ENCODE measurements at places on chromosomes 5 and 9.

DNA sequence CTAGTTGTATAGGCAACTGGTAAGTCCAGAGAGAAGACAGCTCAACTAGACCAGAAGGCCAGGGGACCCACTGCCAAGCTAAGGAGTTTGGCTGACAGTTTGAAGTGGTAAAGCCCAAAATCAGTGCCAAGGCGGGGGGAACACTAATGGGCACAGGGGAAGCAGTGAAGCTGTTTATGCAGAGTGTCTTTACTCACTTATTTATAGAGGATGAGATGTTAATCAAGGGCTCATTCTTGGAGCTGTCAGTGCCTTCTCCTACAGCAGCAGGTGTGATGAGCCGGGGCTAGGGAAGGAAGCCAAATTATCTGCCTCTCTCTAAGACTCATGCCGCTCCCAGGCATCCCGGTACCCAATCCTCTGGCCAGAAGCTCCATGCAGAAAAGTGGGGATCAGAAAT lies 75.2 kb upstream of the GALNT10 start:
- no peak for DNase-seq

- DNase-seq, result no peak
Measured at GRCh38 chr9:33881635-33882034, 64.7 kb downstream of the UBE2R2 start.

GRCh38 chr9:34572092-34572491 lies 17.4 kb downstream of the CNTFR start:
- DNase-seq, result peak; percentile 38

- DNase-seq, result peak; percentile 49
Measured at GRCh38 chr9:114386886-114387679, 699 bp downstream of the AKNA start.

DNA sequence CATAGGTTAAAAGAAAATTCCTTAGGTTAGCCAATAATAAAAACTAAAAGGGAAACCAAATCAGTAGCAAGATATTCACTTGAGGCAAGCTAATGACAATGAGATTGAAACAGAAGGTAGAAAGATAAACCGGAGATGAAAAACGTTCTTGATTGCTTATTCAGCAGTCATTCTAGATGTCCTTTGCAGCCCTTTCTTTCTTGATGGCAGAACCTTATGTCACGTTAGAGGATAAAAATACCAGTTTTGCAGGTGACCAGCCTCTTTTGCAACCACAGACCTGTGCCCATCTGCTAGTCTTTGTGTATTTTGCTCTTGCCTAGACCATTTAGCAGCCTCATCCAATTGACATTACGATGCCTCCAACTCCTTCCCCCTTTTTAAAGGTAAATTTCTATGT lies 337.8 kb downstream of the DMAC1 start:
- DNase-seq, result no peak

GRCh38 chr9:137237759-137238726 lies 3.0 kb upstream of the TUBB4B start:
- no peak for DNase-seq

- DNase-seq, result no peak
Measured at GRCh38 chr5:173420108-173420507, 91.9 kb upstream of the STC2 start.

DNA sequence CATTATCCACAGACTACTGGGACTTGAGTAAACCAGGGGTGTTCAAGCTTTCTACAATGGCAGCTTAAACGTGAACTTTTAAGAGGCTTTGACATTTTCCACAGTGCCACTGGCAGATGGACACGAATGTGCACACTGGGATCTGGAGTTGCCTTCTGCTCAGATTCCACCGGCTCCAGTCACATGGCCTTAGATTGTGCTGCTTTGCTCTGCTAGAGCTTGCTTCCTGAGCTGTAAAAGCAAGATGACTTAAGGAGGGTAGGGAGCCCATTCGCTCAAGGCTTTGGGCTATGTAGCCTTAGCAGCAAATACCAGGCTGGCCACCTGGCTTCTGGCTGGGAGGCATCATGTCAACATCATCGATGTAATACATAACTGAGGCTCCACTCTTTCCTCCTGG lies 436.9 kb downstream of the MED10 start:
- DNase-seq, result no peak

GRCh38 chr5:57299986-57300385 lies 126.1 kb downstream of the GPBP1 start:
- peak; percentile 47 for DNase-seq

DNA sequence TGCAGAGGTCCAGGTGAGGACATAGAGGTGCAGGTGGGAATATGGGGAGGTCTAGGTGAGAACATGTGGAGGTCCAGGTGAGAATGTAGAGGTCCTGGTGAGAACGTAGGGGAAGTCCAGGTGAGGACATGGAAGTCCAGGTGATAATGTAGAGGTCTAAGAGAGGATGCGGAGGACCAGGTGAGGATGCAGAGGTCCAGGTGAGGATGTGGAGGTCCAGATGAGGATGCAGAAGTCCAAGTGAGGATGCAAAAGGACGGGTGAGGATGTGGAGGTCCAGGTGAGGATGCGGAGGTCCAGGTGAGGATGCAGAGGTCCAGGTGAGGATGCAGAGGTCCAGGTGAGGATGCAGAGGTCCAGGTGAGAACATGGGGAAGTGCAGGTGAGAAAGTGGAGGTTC lies 133.8 kb downstream of the MRPL36 start:
- DNase-seq, result no peak

DNA sequence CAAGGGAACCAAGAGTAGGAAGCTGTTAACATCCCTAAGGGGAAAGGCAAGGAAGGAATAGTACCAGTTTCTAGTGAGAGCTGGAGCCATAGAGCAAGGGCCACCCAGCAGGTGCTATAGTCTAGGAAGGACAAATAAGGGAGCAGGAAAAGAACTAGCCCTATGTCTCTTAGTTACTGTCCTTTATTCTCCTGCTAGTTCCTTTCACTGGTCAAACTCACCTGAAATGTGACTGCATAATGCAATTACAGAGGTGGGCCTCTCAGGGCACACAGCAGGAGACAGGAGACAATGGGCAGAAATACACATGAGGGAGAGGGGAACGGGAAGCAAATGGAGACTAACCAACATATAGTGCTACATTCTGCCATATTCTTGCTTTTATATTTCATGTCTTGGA lies 26.7 kb upstream of the FRMPD1 start:
- no peak for DNase-seq

DNA sequence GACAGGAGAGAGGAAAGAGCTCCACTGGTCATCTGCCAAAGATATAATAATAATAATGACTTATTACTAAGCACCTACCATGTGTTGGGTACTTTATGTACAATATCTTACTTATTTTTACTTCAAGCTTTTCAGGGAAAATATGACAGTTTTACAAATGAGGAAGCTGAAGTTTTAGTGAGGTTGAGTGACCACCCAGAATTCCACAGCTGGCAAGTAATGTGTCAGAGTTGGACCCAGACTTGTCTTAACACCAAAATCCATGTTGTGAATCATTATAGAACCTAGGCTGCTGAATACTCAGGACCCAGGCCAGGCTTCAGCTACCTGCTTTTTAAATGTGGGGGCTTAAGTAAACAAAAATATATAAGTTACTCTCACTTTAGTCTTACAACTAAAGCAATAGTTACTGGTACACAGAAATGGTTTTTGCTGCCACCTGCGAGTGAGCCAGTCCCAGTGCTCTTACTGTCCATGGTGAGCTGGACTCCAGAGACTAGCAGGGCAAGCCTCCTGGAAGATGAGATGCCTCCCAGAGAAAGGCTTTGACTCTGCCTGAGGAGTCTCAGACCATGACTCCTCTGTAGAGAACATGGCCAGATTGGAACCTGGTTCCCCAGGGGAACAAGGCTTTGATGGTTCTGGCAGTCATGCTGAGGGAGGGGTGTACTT lies 29.9 kb downstream of the RUSC2 start:
- DNase-seq, result peak; percentile 23

GRCh38 chr5:126413856-126414255 lies 9.4 kb upstream of the GRAMD2B start:
- DNase-seq, result no peak

- DNase-seq, result no peak
Measured at GRCh38 chr5:148697180-148697808, 43.0 kb upstream of the HTR4 start.

- DNase-seq, result peak; percentile 77
Measured at GRCh38 chr9:34559624-34560455, 29.7 kb downstream of the CNTFR start.

DNA sequence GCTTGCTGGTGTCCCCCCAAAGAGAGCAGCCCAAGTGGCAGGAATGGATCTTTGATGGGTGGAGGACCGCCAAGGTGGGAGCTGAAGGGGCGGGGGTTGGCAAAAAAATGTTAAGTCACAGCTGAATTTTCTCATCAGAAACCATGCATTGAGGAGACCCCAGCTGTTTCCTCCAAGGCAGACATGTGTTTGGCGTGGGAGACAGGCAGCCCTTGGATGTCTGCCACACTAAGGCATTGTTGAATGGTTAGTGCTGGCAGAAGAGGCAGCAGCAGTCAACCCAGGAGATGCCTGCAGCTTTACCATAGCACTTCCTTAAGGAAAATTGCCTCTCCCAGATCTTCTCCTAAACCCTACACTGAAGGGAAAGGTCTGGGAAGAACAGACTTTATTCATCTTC lies 394.9 kb upstream of the CD180 start:
- DNase-seq, result no peak

DNA sequence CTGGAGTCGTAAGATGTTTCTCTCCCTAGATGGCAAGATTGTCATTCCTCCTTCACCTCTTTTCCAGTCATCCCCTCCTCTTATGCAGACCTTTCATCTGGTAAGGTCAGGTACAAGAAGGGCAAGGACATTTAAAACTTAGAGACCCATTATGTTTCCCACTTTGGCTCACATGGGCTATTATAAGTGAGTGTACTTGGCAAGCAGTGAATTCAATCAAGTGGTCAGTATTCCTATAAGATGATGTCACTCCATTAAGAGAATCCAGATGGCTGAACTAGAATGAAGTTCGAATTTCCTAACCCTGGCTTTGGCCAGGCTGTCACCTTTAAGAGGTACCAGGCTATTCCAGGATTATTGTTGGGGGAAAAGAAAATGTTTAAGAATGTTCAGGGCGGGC lies 32.2 kb downstream of the ZNF131 start:
- DNase-seq, result no peak

GRCh38 chr5:13609504-13609903 lies 335.0 kb downstream of the DNAH5 start:
- DNase-seq, result no peak

GRCh38 chr5:72692651-72693442 lies 123.6 kb upstream of the TNPO1 start:
- peak; percentile 4 for DNase-seq

DNA sequence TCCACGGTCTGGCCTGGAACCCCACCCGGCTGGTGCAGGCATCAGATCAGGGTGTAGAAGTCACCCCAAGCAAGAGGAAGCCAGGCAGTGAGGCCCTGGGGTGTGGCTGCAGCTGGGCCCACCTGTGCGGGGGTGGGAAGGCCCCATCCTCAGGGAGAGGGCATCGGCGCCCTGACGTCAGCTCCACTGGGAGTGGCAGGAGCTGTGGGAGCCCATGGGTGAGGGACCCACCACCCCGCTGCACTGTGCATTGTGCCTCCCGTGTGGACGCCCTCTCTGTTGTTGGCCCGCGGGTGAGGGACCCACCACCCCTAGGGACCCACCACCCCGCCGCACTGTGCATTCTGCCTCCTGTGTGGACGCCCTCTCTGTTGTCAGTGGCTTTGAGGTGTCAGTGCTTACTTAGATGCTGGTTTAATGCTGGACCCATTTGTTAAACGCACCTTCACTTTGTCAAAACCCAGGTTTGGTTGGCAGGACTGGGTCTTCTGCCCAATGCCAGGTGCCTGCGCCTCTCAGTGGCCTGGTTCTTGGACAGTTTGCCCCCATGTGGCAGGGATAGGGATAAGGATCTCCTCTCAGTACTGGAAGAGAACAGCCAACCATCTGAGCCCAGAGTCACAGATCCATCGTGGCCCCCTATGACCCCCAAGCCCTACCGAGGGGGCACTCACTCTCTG lies 6.9 kb upstream of the EXOC3 start:
- no peak for DNase-seq

DNA sequence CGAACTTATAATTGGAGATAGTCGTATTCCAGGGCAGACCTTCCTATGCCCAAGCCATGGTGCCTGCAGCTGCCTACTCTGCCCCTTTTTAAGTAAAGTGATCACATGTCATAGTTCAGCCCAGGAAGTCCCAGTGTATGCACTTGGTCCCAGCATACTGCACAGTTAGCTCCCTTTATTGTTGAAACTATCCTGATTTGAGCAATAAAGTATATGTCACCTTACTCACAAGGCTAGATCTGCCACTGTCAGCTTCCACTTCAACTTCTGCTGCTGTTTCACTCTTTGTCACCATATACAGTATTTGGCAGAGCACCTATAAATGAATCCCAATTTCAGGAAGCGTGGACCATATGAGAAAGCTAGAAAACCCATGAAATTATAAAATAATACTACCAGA lies 103.8 kb upstream of the PTGER4 start:
- peak; percentile 79 for DNase-seq

DNA sequence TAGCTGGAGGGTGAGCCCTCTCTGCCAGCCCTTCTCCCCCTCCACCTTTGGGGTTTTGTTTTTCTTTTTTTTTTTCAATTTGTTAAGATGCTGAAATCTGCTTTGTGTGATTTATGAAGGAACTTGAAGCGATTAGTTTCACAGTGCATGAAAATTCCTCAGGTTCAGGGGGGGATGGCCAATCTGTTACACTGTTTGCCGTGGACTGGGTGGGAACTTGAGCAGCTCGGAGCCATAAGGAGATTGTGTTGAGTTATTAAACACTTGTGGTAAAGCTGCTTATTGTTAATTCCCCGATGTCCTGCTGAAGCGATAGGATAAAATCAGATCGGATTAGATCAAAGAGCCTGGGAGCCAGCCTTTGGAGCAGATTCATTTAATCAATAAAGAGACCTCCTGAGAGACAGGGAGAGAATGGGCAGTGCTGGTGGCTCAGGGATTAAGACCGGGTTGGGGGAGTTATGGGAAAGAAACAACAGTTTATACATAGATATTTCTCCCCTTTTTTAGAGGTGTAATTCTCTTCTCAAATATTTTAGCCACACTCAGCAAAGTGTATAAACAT lies 105.8 kb upstream of the SPATA31D4 start:
- no peak for DNase-seq

DNA sequence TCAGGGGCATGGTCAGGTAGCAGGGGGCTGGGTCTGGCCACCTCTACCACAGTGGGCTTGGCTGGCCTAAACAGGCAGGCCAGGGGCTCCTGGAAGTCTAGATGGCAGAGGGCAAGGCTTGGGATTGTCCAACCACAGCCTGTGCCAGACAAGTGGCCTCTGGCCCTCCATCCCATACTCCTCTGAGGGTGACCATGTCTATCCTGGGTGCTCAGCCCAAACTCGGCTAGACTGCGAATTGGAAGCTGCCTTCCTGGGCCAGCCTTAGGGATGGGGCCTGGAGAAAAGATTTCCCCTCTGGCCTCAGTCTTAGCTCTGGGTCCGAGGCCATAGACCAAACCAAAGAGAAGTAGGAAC lies 110.5 kb downstream of the PHF2 start:
- DNase-seq, result no peak
